ENCODE measurements at places on chromosomes 3 and 15.

DNA sequence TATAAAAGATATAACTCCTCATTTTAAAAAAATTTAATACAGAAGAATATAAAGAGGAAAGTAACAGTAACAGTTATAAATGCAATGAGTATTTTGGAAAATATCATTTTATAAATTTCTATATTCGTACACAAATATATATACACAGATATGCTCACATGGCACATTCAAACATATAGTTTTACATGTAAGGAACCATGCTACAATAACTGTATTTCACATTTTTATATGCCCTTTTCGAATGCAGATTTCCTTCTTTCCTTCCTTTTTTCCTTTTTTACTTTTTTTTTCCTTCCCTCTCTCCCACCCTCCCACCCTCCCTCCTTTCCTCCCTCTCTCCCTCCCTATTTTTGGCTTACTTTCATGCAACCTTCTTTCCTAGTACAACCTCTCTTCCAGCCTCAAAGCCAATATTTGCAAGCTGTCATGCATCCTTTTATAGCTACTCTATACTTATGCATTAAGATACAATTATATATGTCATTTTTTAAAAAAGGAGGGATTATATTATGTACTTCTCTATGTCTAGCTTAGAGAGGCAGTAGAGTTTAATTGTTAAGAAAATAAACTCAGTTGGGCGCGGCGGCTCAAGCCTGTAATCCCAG, 830.5 kb downstream of the IGSF11 start:
- DNase-seq: no peak

DNA sequence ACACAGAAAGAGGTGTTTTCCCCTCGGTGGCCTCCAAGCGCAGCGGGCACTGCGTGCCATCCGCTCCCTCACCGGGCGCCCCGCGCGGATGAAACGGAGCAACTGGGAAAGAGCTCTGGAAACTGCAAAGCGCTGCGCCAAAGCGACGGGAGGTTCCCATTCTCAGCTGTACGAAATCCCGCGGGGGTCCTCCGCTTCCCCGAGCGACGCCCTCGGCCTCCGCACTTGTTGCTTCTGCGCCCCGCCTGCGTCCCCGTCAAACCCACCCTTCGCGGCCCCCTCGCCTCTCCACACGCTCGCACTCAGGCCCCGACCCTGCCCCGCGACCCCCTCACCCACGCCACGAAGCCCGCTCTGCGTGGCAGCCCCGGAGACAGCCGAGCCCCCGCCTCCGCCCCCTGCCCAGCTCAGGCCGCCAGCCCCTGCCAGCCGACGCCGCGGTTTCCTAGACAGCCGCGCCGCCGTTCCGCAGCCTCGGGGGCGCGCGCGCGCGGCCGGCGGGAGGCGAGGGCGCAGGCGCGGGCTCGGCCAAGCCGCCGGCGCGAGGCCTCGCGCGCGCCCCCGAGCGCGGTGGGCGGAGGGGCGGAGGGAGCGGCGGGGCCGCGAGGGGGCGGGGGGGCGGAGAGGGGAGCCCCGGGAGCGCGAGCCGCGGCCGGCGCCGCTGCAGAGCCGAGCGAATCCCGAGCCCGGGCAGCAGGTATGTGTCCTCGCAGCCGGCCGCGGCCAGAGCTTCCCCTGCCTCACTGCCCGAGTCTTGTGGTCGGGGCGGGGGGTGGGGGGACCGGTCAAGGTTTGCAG, at the start of gene TMEM266:
TMEM266 (plus strand) TSS at position 666 of the 798 bp plus-strand sequence. CDS start 74,279 bp downstream, outside the sequence.
- DNase-seq: no peak

GRCh38 chr3:158847885-158848284, 46.0 kb downstream of the MFSD1 start:
- DNase-seq: no peak

- DNase-seq: no peak
Measured at GRCh38 chr3:31966978-31967591, 14.0 kb downstream of the OSBPL10 start.

- DNase-seq: no peak
Measured at GRCh38 chr15:83848315-83849050, 194.6 kb downstream of the ADAMTSL3 start.

- DNase-seq: no peak
Measured at GRCh38 chr15:80155001-80155377, 2.2 kb downstream of the FAH start.

GRCh38 chr3:55725681-55726500, 238.8 kb upstream of the WNT5A start:
- DNase-seq: no peak

DNA sequence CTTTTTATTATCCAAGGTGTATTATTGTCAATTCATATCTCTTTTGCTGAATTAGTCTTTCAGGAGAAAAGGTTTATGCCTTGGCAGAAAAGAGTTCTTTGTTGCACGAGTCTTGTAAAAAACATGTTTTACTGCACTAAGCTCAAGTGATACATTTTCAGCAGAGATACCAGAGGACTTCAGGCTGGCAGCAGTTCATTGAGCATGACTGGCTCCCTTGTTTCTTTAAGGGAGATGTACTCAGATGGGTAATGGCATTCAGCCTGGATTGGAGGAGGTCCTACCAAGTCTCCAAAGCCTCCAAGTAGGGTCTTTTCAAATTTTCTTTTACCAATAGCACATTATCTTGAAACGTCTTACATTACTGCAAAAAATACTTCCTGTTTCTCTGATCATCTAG, 400.1 kb downstream of the NSUN3 start:
- no peak for DNase-seq

- DNase-seq: no peak
Measured at GRCh38 chr3:150049317-150049716, 78.6 kb upstream of the PFN2 start.

GRCh38 chr3:76942101-76942500, 97.8 kb upstream of the ROBO2 start:
- DNase-seq: no peak

DNA sequence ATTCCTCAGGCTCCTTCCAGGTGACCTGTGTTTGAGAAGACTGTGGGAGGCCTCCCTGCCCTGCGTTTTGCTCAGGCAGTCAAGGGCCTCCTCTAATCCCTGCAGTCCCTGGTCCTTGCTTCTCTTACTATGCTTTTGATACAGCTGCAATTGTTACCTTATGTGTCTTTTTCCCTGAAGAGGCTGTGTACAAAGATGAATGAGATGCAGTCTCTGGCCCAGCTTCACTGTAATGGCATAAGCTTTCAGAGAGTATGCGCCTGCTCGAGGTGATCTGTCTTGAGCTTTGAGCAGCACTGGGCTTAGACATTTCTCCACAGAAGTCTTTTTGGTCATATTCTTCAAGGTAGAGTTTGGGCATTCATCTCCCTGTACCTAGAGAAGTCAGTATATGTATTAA, 129.6 kb downstream of the AKAP13 start:
- no peak for DNase-seq

- no peak for DNase-seq
Measured at GRCh38 chr15:78167227-78167888, 18.2 kb downstream of the IDH3A start.

GRCh38 chr3:125061170-125061569, 5.4 kb upstream of the HEG1 start:
- DNase-seq: no peak

DNA sequence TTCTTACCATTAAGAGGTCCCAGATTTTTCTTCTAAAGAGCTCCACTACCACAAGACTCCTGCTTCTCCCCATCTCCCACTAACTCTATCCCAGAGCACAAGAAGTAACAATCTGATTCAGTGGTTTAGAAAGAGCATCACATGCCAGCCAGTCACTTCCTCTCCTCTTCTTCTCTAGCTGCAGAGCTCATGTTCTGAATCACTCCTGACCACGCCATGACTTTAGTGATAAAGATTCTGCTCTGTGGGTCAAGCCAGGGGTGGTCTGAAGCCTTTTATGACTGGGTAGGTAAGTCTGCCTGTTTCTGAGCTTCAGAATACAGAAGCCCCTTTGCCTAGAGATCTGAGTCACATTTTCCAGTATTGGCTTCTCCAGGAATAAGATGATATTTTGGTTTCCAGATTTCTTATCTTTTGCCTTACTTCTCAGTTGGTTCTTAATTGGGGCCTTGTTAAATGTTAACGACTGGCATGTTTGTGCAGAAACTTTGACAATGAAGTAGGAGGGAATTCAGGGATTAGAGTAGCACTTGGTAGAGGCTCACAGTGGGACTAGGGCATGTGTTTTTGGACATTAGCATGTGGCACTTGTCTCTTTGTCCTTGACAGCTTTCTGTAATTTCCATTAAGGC, 27.6 kb upstream of the ADAMTSL3 start:
- DNase-seq: no peak

- DNase-seq: no peak
Measured at GRCh38 chr3:115562636-115563267, 60.6 kb upstream of the GAP43 start.

- DNase-seq: no peak
Measured at GRCh38 chr3:48601622-48601994, 6.5 kb upstream of the COL7A1 start.

DNA sequence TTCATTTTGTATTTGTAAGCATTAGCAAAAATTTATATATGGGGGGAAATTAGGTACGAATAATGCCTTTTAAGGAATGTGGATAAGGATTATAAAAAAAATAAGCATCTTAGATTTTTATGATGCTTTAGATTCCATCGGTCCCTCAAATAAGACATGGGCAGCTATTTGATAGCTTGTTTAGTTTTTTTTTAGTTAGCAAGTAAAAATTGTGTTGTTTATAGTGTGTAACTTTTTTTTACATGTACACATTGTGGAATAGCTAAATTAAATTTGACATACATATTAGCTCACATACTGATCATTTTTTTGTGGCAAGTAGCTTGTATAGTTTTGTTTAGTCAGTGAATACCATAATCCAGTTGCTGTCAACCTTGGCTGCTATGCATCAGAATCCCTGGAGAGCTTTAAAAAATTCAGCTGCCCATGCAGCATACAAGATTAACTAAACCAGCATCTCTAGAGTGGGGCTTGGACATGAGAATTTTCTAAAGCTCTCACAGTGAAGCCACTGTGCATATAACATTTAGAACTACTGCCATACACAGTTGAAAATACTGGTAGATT, 53.9 kb downstream of the TMOD3 start:
- DNase-seq: no peak

DNA sequence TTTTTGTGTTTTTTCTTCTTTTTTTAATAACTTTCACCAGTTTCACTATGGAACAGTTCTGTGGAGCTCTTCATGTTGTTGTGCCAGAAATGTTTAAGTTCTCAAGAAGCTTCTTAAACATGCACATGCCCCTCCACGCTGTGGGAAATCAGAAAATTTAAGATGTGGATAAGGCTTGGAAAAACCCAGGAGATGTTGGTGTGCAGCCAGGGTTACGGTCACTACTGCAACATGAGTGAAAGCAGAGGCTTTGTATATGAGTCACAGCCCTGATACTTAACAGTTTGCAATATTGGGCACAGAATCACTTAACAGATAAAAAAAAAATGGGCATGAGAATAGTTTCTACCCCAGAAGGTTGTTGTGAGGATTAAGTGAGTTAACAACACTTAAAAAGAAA, 399.9 kb downstream of the LRTM1 start:
- no peak for DNase-seq

- no peak for DNase-seq
Measured at GRCh38 chr3:57935539-57935938, 72.7 kb upstream of the FLNB start.

DNA sequence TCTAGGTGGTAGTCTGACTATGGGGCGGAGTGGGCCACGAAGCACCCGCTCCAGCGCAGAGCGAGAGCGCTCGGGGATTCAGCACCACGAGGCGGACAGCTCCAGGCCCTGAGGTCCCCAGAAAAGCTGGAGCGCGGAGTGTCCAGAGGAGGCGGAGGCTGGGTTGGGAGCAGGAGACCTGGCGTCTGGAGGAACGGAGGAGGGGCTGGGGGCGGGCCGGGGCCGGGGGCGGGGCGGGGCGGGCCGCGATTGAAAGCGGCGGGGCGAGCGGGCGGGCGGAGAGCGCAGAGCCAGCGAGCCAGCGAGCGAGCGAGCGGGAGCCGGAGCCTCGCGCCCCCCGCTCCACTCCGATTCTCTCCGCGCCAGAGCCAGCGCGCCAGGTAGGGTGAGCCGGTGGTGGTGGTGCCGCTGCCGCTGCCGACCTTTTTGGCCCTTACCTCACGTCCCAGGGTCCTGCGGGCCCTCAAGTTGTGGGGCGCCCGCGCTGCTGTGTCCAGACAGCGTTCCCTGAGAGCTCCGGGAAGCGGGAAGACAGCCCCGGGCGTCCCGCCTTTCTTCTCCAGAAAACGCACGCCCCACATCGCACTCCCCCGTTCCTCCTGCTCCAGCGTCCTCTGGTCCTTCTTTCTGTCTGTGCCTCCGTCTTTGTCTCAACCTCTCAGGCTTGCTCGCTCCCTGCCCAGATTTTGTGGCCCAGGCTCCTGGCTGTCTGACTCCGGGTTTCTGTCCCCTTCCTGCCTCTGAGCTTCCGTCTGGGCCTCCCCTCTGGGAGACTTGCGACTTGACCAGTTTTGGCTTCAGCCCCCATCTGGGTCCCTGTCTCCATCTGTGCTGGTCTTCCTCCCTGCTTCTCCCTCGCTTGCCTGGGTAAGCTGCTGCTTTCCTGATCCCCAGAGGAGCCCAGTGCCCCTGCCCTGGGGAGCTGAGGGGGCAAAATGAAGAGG, at the start of gene GRM2:
GRM2 (plus strand) TSS at position 281 of the 944 bp plus-strand sequence. CDS start 1,916 bp downstream, outside the sequence.
- no peak for DNase-seq

GRCh38 chr3:56691165-56692000, 8.3 kb upstream of the TASOR start:
- DNase-seq: no peak

GRCh38 chr3:130543322-130543721, 26.3 kb downstream of the COL6A6 start:
- no peak for DNase-seq

DNA sequence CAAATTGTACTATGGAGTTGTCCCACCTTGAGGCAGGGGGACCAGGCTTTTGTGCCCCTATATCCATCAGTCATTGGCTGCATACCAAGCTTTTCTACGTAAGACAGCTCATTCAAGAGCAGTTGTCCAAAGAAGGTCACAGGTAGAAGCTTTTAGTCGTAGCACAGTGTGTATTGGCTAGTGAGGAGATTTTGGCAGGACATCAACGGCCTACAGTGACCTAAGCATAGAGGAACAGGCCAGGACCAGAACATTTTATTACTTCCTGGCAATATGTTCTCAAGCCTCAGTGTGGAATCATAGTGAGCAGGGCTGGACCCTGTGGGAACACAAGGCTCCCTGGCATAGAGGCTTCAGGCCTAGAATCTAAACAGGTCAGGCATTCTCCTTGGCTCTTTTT, 105.4 kb upstream of the ANKRD28 start:
- no peak for DNase-seq

- no peak for DNase-seq
Measured at GRCh38 chr3:24680214-24680967, 185.7 kb upstream of the THRB start.

GRCh38 chr3:40381904-40382616, 4.9 kb upstream of the ENTPD3 start:
- no peak for DNase-seq

DNA sequence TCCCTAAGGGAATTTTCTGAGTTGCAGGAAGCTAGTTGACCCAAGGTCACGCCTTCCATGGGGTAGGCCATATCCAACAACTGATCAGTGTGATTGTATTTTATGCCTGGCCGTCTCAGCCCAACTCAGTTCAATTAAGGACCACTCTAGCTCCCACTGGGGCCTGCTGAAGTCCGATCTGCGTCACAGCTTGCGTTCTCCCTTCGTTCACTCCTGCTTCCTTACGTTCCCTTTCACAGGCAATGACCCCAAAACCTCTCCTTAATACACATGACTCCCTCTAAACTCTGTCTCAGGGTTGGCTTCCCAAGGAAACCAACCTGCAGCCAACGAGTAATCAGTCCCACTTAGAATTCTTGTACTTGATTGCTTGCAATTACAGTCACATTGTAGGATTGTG, 428.0 kb downstream of the RBMS3 start:
- DNase-seq: no peak

GRCh38 chr3:149892371-149892770, 78.3 kb downstream of the PFN2 start:
- no peak for DNase-seq
